Suprapubic skin (tissue), 4 donors: ENCODE measurements at places on chromosomes 1 and 21.

DNA sequence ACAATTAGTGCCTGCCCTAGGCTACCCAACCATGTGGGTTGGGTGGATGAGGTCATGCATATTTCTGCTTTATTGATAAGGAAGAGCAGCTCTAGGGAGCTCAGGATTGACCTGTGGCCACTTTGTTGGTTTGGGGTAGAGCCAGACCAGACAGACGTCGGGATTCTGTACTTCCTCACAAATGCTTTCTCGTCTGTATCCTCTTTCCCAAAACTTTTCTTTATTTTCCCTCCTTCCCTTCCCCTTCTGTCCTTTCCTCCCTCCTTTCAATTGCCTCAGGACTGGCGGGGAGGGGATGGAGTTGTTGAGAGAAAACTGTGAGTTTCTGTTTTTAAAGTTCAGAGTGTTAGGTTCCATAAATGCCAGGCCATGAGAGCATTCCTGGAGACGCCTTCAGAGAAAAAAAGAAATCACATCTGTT, 68.0 kb downstream of the UCK2 start:
- no peaks in the 10 kb centered on the region for H3K27me3 ChIP-seq
- DNase-seq: no peak
- no peak overlapping the region for H3K4me3 ChIP-seq
- H3K27ac ChIP-seq: peak overlapping the region; percentile 82

- H3K4me1 ChIP-seq: no peaks in the 10 kb centered on the region
- no peak overlapping the region for H3K27ac ChIP-seq
- H3K36me3 ChIP-seq: no peaks in the 10 kb centered on the region
- DNase-seq: no peak
- H3K4me3 ChIP-seq: no peak overlapping the region
These were observed 32.4 kb upstream of the PRDX6 start for GRCh38 chr1:173444757-173445156.

DNA sequence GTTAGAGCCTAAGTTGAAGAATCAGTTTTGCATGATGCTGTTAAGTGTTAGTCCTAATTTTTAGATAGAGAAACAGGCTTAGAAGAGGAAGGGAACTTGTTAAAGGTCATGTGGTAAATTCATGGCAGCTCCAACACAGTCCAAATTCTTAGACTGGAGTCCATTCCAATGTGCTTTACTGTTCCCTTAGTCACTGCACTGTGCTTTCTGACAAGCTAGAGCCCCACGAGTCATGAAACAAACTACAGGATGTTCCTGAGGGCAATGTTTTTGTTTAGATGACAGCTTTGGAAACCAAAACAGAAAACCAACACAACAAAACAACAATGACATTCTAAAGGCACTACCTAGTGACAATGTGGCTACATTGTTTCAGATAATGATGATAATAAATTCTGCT, 23.1 kb upstream of the RGS4 start:
- H3K27me3 ChIP-seq: peaks cover 5% of the 10 kb centered on the region
- H3K4me3 ChIP-seq: no peak overlapping the region
- H3K36me3 ChIP-seq: no peaks in the 10 kb centered on the region
- DNase-seq: no peak
- H3K4me1 ChIP-seq: no peaks in the 10 kb centered on the region

DNA sequence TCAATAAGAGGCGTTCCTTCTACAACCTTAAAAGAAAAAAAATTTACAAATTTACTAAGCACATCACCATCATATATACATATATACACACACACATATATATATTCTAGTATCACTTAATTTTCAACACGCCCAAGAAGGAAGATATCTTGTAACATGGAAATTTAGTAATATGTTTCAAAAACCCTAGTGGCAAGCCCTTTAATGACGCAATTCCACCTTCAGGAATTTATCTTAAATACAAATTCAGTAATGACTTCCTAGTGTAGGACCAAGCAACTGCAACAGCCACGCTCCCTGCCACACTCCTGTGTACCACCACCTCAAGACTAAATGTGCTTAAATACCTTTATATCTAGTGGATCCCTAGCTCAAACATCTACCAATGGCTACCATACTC, 12.5 kb downstream of the LBR start:
- no peaks in the 10 kb centered on the region for H3K27me3 ChIP-seq
- peaks cover 67% of the 10 kb centered on the region for H3K36me3 ChIP-seq
- H3K27ac ChIP-seq: no peak overlapping the region
- DNase-seq: no peak

- no peak overlapping the region for H3K27ac ChIP-seq
- H3K36me3 ChIP-seq: no peaks in the 10 kb centered on the region
- peaks cover 63% of the 10 kb centered on the region for H3K4me1 ChIP-seq
- H3K27me3 ChIP-seq: no peaks in the 10 kb centered on the region
These were observed 30.1 kb downstream of the STPG1 start for GRCh38 chr1:24383381-24383940.
